Muscle of leg (tissue), 16 donors: ENCODE measurements at places on chromosomes 1 and 21. TPM values are rescaled to one million over a fixed set of nuclear protein-coding genes. Genes with fewer than 3 reads are reported as not detected.

The OLIG2 gene
- total RNA-seq, result 0.04 TPM

The COL11A1 gene
- 265 TPM for total RNA-seq

The PCP4L1 gene
- total RNA-seq, result 0.04 TPM

The DNAH14 gene
- 24.6 TPM for total RNA-seq

The TMEM269 gene
- 0.18 TPM for total RNA-seq

The LRRC38 gene
- 11.9 TPM for total RNA-seq

DNA sequence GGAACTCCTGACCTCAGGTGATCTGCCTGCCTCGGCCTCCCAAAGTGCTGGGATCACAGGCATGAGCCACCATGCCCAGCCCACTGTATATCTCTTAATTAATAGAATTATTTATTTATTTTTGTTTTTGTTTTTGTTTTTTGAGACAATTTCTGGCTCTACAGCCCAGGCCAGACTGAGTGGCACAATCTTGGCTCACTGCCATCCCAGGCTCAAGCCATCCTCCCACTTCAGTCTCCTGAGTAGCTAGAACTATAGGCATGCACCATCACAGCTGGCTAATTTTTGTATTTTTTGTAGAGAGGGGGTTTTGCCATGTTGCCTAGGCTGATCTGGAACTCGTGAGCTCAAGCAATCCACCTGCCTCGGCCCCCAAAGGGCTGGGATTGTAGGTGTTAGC is 15.7 kb upstream of the WDTC1 start:
- DNase-seq, result no peak

DNA sequence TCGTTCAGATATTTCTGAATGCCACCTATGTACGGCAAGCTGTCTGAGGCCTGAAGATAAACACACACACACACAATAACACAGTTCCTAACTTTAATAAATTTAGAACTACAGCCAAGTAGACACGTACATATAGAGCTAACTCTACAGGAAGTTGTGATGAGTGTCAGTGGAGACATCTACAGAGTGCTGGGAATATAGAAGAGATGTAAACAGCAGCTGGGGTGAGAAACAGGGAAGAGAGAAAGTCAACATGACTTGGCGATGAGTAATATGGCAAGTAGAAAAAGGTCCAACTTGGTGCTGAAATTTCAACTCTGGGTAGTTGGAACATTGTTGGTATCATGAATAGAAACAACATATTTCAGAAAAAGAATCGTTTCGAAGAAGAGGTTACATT is 206.5 kb downstream of the ZP4 start:
- no peak for DNase-seq

- DNase-seq, result no peak
Observed at GRCh38 chr1:175062339-175062738, 5.3 kb upstream of the TNN start.

GRCh38 chr1:160367934-160368923 is 1.4 kb downstream of the NHLH1 start:
- DNase-seq, result no peak

GRCh38 chr1:196400478-196401451 is 207.5 kb downstream of the KCNT2 start:
- DNase-seq, result peak; percentile 18

- DNase-seq, result peak; percentile 83
Observed at GRCh38 chr1:186564582-186564981, 103.7 kb upstream of the PDC start.

- DNase-seq, result no peak
Observed at GRCh38 chr1:157151073-157151472, 12.9 kb upstream of the ETV3 start.

DNA sequence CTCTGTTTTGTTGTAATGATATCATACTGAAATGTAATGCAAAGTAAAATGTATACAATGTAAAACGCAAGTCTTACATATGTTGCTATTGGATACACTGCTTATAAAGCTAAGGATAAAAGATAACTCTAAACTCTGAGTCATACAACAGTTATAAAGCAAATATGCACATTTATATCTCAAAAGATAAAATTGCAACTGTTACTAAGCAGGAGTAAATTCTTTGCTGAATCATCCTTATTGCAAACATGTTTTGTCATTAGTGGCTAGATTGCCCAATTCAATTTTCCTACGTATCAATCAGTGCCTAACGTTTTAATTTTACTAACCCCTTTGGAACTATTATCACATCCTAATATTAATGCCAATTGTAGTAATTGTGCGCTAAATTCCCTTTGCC is 762.9 kb downstream of the LTN1 start:
- DNase-seq, result no peak

GRCh38 chr1:71640998-71641397 is 560.2 kb upstream of the ZRANB2 start:
- no peak for DNase-seq

DNA sequence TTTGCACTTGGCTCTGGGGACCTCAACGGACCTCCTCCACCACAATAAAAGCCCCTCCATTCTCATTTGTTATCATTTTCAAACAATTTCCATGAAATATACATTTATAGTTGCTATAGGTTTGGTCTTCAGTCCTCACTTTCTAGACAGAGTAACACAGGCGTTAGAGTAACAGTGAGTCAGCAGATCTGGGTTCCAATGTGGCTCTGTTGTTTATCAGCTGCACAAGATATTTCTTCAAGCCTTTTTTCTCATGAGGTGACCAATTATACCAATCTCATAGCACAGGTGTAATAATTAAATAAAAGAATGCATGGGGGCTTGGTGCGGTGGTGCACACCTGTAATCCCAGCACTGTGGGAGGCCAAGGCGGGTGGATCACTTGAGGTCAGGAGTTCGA is 32.8 kb upstream of the PSMB2 start:
- DNase-seq, result no peak

DNA sequence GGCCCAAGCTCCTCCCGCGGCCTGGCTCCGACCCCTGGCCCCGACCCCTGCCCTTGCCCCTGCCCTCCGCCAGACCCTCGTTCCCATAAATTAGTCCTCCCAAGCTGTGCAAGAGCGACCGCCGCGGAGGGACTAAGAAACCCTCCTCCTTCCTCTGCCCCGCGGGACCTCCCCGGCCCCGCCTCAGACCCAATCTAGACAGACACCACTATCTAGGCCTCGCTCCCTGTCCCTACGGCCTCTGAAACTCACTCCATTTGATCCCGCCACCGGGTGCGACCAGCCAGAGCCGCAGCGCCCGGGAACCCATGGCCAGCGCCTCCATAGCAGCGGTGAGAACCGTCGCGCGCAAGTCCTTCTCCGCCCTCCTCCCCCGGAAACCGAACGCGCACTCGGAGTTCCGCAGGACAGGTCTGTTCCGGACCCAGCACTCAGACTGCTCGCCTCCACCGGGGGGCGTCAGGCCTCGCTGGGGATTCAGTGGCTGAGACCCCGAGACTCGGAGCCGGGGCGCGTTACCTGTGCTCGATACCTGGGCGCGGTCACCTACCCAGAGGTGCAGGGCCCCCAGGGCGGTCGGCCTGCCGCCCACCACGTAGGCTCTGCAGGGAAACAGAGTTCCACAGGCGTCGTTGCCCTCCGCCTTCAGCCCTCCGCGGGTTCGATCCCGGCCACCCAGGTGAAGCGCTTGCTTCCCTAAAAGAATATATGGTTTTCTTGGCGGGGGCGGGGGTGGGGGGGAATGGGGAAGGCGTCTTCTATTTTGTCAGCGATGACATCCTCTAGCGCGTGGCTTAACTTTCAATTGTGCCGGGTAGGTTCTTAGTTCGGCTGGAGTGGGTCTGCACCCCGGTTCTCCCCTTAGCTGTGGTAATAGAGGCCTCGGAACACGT is at the start of gene MRPL39:
TSS of gene MRPL39 (minus strand) at position 331 of the 893 bp plus-strand sequence. CDS start at position 325, 6 bp downstream.
- peak; percentile 95 for DNase-seq

- peak; percentile 5 for DNase-seq
Observed at GRCh38 chr1:203996126-203996525, 76.8 kb upstream of the SOX13 start.

GRCh38 chr1:6221210-6221784 is 14.5 kb downstream of the ICMT start:
- no peak for DNase-seq

DNA sequence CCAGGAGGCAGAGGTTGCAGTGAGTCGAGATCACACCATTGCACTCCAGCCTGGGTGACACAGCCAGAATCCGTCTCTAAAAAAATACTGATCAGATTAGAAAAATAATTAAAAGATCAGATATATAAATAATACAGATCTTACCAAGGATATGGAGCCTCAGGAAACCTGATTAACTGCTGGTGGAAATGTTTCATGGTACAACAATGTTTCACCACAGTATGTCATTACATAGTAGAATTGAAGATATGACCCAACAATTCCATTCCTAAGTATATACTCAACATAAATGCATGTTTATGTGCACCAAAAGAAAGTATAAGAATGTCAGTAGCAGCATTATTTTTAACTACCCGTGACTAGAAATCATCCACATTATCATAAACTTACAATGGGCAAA is 41.7 kb downstream of the CD53 start:
- no peak for DNase-seq

- DNase-seq, result no peak
Observed at GRCh38 chr1:33241866-33242265, 14.4 kb upstream of the ZNF362 start.

DNA sequence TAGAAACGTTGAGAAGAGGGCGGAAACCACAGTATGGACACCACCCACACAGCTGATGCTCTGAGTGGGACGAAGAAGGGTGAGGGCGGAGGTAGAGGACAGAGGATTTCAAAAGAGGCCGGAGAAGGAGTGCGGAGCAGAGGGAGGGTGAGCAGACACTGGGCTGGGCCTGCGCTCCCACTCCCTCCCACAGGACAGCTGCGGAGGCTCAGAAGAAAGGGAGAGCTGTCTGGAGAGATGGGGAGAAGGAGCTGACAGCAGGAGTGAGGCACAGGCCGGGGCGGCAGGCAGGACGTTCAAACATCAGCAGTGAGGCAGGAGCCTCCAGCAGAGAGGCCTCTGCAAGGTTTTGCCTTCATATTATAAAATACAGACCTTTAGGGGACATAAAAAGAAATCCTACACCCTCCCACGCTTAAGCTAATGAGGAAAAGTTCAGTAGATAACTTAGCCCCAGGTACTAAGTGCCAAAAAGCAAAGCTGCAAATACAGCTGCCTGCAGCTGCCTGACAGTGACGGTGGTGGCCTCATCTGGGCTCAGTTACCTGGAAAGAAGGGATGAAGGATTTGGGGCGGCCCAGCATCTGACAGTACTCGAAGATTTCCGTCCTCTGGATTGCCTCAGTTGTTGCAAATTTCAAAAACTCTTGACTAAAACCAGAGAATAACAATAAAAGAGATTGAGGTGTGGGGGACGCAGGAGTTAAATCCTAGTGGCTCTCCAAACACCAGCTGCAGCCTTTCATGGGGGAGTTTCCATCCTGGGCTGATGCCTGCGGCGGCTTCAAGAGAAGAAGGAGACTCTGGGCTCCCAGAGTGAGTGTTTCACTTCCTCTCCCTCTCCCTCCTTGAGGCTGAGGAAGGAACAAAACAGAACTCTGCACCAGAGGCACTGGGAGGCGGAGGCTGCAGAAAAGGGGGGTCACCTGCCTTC is 25.6 kb downstream of the SEC16B start:
- DNase-seq, result peak; percentile 83

DNA sequence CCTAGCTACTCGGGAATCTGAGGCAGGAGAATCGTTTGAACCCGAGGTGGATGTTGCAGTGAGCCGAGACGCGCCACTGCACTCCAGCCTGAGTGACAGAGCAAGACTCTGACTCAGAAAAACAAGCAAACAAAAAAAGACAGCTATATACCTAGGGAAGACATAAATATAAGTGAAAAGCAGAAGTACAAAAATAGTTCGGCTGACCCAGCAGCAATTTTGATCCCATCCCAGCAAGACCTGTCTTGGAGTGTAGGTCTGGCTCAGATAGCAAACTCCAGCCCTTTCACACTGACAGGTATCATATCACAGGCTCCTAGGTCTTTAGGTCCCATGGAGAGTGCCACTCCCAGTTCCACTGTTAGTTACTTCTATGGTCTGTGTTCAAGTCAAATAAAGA is 14.6 kb downstream of the MTX1 start:
- DNase-seq, result no peak

GRCh38 chr1:242411901-242412300 is 112.6 kb downstream of the PLD5 start:
- DNase-seq, result no peak

GRCh38 chr1:100780814-100781213 is 61.3 kb downstream of the VCAM1 start:
- no peak for DNase-seq

DNA sequence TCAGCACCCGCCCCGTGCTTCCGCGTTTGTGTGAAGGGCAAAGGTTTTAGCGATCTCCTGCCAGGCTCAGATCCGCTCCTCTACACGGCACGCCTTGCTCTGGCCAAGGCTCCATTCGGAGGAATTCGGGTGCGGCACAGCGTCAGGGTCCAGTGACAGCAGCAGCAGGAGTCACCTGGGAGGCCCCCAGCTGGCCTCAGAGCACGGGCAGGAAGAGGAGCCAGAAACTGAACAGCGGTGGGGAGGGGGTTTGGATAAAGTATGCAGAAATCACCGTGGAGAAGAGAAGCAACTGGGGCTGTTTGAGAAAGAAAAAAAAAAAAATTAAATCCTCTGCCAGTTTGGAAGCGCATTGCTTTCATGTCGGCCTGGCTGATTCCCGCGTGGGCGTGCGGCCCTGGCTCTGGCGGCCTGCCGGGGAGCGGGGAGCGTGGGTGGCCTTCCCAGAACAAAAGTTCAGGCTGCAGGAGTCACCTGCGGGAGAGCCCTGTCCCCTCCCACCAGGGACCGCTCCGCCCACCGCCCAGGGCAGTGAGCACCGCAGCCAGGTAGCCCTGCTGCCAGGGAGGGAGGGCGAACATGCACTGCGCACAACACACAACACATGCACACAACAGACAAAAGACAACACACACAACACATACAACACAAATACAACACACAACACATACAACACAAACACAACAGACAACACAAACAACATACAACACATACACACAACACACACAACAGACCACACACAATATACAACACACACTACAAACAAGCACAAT is 107.6 kb downstream of the ETS2 start:
- DNase-seq, result peak; percentile 87
